Left ventricle myocardium superior (tissue), 1 donor: ENCODE measurements at places on chromosomes 2 and 18. TPM values are rescaled to one million over a fixed set of nuclear protein-coding genes. Genes with fewer than 3 reads are reported as not detected.

The FLACC1 gene
- 5.0 TPM for total RNA-seq

The FIGN gene
- 16.6 TPM for total RNA-seq

The KCNF1 gene
- 0.17 TPM for total RNA-seq

The ASTL gene
- total RNA-seq = not detected

The FNDC4 gene
- 1.8 TPM for total RNA-seq

The OXER1 gene
- total RNA-seq = 0.74 TPM

The ERICH2 gene
- 1.2 TPM for total RNA-seq

The NYAP2 gene
- total RNA-seq = not detected

The TRIM54 gene
- total RNA-seq = 291 TPM

The DYNAP gene
- total RNA-seq = not detected

The NIF3L1 gene
- total RNA-seq = 16.9 TPM

The TMEM182 gene
- total RNA-seq = 176 TPM

The ABHD1 gene
- total RNA-seq = 2.0 TPM

The KCNG2 gene
- total RNA-seq = not detected

The TEX44 gene
- total RNA-seq = not detected

The SEPTIN10 gene
- 46.8 TPM for total RNA-seq

The FAM124B gene
- 1.2 TPM for total RNA-seq

The SP110 gene
- 10.6 TPM for total RNA-seq

The TXNDC2 gene
- not detected for total RNA-seq

The COLEC12 gene
- 8.3 TPM for total RNA-seq

The PGAP1 gene
- 6.5 TPM for total RNA-seq

The CERS6 gene
- 71.7 TPM for total RNA-seq

The VIL1 gene
- total RNA-seq = not detected

The NDUFS1 gene
- total RNA-seq = 503 TPM

The RBBP8 gene
- total RNA-seq = 6.1 TPM

The SNTG2 gene
- total RNA-seq = 0.77 TPM

The EPC2 gene
- total RNA-seq = 24.2 TPM

The RNF181 gene
- total RNA-seq = 89.9 TPM

The OTOS gene
- not detected for total RNA-seq

The MROH2A gene
- not detected for total RNA-seq

The RRM2 gene
- 1.3 TPM for total RNA-seq

The PRKAG3 gene
- total RNA-seq = 0.12 TPM

The BAZ2B gene
- total RNA-seq = 38.6 TPM

The IHH gene
- total RNA-seq = not detected

The TCF4 gene
- 62.8 TPM for total RNA-seq

The ANKRD30B gene
- total RNA-seq = not detected

The RTKN gene
- 21.4 TPM for total RNA-seq

The PXDN gene
- total RNA-seq = 18.5 TPM

The RGPD3 gene
- total RNA-seq = not detected

The NCKAP1 gene
- 141 TPM for total RNA-seq

The KCNK3 gene
- total RNA-seq = 2.8 TPM
